ENCODE measurements at places on chromosomes 3 and 15.

GRCh38 chr3:99325402-99325801 lies 313.0 kb upstream of the COL8A1 start:
- DNase-seq, result no peak

GRCh38 chr15:68301301-68301700 lies 23.8 kb downstream of the FEM1B start:
- DNase-seq, result no peak

DNA sequence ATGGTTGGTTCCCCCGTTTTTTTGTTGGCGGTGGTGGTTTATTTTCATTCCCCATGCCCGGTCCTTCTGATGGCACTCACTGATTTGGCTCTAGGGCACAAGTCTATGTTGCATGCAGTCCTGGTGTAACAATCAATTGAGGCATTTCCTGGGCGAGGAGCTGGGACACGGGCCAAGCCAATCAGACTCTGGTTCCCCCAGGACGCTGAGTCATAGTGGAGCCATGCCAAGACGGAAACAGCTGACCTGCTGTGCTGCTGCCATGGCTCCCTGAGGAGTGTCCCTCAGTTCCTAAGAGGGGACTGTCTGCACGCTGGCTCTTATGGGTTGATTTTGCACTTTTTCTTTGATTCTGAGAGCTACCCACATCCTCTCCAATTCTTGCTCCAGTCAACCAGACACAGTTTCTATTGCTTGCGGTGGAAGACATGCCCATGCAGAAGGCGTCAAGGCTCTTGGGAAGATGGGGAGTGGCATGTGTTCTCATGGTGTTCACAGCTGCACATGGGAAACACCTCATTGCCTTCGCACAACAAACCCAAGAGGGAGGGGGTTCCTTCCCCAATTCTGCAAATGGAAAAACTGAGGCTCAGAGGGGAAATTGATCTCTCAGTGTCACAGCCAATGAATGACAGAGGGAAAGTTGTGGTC lies 28.3 kb upstream of the ALDH1L1 start:
- DNase-seq, result no peak

DNA sequence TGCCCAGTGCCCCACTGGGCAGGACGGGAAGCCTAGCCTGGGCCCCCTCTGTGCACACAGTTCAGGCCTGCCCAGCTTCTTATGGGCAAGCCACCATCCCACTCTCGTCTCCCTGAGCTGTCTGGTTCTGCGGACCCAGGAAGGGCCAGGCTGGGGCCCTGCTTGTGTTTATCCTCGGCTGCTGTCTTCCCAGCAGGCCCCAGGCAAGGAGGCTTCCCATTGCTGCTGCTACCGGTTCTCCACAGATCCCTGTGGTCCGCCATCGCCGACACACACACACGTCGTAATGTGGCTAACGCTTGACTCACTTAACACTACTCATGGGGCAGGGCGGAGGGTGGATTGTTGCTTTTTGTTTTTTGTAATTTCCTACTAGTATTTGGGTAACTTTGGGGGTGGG lies 52.4 kb upstream of the SLC6A1 start:
- DNase-seq, result no peak

DNA sequence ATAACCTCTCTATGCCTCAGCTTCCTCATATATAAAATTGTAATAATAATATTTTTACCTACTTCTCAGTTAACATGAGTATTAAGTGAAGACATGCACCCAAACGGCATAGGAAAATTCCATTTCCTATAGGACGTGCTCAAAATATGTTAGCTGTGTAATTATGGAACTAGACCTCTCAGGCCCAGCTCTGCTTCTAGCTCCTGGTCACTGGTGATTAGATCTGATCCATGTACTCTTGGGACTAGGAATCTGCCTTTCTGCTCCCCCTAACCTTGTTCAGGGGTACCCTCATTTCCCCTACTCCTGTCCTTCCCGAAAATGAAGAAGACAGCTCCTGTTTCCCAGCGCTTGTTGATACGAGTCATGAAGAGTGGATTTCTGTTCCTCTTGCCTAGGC lies 29.6 kb downstream of the TF start:
- DNase-seq, result no peak

DNA sequence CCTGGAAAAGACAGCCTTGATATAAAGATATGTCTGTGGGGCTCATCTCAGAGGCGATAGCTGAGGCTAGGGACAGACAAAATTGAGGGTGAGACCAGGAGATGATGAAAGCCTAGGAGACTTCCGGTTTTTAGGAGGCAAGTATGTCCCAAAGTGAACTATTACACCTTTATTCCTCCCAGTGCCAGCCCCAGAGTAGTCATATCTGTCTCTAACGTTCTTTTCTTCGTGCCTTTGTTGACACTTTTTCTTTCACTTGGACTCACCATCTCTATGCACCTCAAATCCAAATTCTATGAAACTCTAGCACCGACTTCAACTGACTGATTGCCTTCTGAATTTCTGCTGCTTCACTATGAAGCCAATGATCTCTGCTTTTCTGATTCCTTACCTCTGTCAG lies 93.8 kb upstream of the RASGRP1 start:
- no peak for DNase-seq

GRCh38 chr3:193620057-193620456 lies 27.0 kb downstream of the OPA1 start:
- no peak for DNase-seq

DNA sequence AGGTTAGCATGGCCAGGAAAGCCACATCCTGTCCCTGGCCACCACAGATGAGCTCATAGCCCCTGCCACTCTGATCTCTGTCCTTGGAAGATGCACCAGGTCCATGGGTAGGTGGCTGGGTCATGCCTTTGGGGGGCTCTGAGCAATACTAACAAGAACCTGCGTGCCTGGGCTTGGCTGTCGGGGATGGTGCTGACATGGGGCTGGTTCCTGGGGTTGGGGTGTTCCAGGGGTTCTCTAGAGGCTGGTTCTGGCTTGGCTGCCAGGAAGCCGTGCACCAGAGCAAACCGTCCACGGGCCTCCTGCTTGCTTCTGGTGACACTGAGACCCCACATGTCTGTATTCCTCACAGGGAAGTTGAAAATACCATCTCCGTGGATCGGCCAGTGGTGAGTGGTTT lies 44.1 kb downstream of the CAPN3 start:
- DNase-seq, result no peak
